SK-N-SH (cell line): ENCODE measurements at places on chromosomes 1 and 21. TPM values are rescaled to one million over a fixed set of nuclear protein-coding genes. Genes with fewer than 3 reads are reported as not detected.
A peak's percentile ranks its signal among the peaks of the same experiment; 100 is the strongest.

DNA sequence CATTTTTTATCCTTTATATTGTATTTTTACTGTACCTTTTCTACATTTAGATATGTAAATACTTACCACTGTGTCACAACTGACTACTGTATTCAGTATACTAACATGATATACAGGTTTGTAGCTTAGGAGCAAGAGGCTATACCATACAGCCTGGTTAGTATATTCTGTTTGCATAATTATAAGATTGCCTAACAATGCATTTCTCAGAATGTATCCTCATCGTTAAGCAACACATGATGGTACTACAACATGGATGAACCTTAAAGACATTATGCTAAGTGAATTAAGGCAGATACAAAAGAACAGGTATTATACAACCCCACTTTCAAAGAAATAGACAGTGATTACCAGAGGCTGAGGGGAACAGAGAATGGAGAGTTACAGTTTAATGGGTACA is 62.7 kb downstream of the RUSC1 start:
- H3K36me3 ChIP-seq: peaks cover 27% of the 10 kb centered on the region
- H3K4me1 ChIP-seq: no peaks in the 10 kb centered on the region
- H3K4me3 ChIP-seq: no peak overlapping the region

- H3K4me1 ChIP-seq: peaks cover 3% of the 10 kb centered on the region; the same call in 1 of the 2 replicates
- H3K4me3 ChIP-seq: no peak overlapping the region
- H3K36me3 ChIP-seq: no peaks in the 10 kb centered on the region
Observed at GRCh38 chr1:106978477-106979322, 77.8 kb upstream of the PRMT6 start.

- H3K4me3 ChIP-seq: no peak overlapping the region
- H3K27ac ChIP-seq: no peak overlapping the region
- no peaks in the 10 kb centered on the region for H3K27me3 ChIP-seq
- DNase-seq: peak; percentile 55
Observed at GRCh38 chr1:233025157-233025556, 74.7 kb downstream of the NTPCR start.

DNA sequence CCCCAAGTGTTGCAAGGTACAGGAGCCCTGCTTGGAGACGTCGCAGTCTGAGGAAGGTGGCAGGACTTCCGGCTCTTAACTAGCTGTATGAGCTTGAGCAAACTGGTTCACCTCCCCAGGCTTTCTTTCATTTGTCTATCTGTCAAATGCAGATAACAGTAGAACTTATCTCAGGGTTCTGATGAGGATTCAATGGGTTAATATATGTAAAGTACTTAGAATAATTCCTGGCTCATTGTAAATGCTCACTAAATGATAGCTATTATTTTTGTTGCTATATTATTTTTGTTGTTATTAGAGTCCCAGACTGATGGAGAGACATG is 108.5 kb upstream of the IPO9 start:
- peak overlapping the region; percentile 90 for H3K27ac ChIP-seq
- no peaks in the 10 kb centered on the region for H3K27me3 ChIP-seq
- H3K4me1 ChIP-seq: peaks cover 62% of the 10 kb centered on the region
- peaks cover 24% of the 10 kb centered on the region; the same call in 1 of the 2 replicates for H3K36me3 ChIP-seq
- no peak for DNase-seq

GRCh38 chr1:110305900-110306420 is 33.2 kb upstream of the RBM15 start:
- H3K4me3 ChIP-seq: no peak overlapping the region
- no peaks in the 10 kb centered on the region for H3K36me3 ChIP-seq
- DNase-seq: no peak
- no peaks in the 10 kb centered on the region; the same call in 1 of the 2 replicates for H3K27me3 ChIP-seq

GRCh38 chr1:225830841-225831240 is 20.9 kb downstream of the EPHX1 start:
- no peaks in the 10 kb centered on the region for H3K27me3 ChIP-seq
- peaks cover 20% of the 10 kb centered on the region for H3K36me3 ChIP-seq
- no peak overlapping the region for H3K27ac ChIP-seq
- no peak for DNase-seq

DNA sequence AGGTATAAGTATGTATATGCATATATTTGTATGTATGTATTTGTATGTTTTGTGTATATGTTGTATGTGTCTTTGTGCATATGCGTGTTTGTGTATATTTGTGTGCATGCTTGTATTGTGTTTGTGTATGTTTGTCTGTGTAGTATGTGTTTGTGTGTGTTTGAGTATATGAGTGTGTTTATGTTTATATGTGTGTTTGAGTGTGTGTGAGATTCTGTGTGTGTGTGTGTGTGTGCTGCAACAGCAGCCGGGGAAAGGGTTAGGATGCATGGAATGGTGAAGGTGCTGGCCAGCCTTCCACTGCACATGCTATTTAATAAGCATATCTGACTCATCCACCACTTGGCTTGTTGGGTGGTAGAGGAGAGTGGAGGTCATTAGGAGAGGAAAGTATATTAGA is 46.6 kb upstream of the RAB4A start:
- H3K36me3 ChIP-seq: no peaks in the 10 kb centered on the region
- peaks cover 4% of the 10 kb centered on the region; the same call in 1 of the 2 replicates for H3K27me3 ChIP-seq
- H3K4me1 ChIP-seq: peaks cover 9% of the 10 kb centered on the region
- H3K4me3 ChIP-seq: no peak overlapping the region
- no peak for DNase-seq

DNA sequence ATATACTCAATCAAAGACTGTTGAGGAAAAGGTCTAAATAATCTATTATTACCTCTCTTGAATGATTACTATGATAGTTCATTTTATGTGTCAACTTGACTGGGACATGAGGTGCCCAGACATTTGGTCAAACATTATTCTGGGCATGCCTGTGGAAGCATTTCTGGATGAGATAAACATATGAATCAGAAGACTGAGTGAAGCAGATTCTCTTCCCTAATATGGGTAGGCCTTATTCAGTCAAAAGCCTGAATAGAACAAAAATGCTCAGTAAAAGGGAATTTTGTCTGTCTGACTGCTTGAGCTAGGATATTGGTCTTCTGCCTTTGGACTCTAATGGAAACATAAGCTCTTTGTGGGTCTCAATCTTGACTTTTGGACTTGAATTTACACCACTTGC is 73.3 kb upstream of the SOX13 start:
- peaks cover 9% of the 10 kb centered on the region; the same call in 1 of the 2 replicates for H3K27me3 ChIP-seq
- no peak overlapping the region for H3K27ac ChIP-seq
- H3K36me3 ChIP-seq: no peaks in the 10 kb centered on the region
- H3K4me1 ChIP-seq: no peaks in the 10 kb centered on the region

- no peaks in the 10 kb centered on the region for H3K27me3 ChIP-seq
- no peak overlapping the region for H3K27ac ChIP-seq
- no peaks in the 10 kb centered on the region for H3K4me1 ChIP-seq
Observed at GRCh38 chr1:14616632-14617396, 18.3 kb downstream of the KAZN start.

Gene SPATA45
- 0.24 TPM in 1 of 2 replicates, not detected in the other for polyA plus RNA-seq

Gene ATP1A4
- polyA plus RNA-seq: not detected in 2 replicates

GRCh38 chr1:184624626-184625025 is 130.0 kb downstream of the EDEM3 start:
- no peak overlapping the region for H3K4me3 ChIP-seq
- peaks cover 9% of the 10 kb centered on the region; the same call in 1 of the 2 replicates for H3K36me3 ChIP-seq
- H3K27ac ChIP-seq: no peak overlapping the region
- no peak for DNase-seq

Gene FGR
- polyA plus RNA-seq: not detected in 2 replicates

- H3K27ac ChIP-seq: no peak overlapping the region
- no peaks in the 10 kb centered on the region for H3K36me3 ChIP-seq
- H3K4me1 ChIP-seq: no peaks in the 10 kb centered on the region
- H3K4me3 ChIP-seq: no peak overlapping the region
Observed at GRCh38 chr1:244220410-244220809, 169.3 kb downstream of the ZBTB18 start.

Gene CASP9
- polyA plus RNA-seq: 16.9 and 19.2 TPM in 2 replicates
